ENCODE measurements at places on chromosomes 3 and 15.

DNA sequence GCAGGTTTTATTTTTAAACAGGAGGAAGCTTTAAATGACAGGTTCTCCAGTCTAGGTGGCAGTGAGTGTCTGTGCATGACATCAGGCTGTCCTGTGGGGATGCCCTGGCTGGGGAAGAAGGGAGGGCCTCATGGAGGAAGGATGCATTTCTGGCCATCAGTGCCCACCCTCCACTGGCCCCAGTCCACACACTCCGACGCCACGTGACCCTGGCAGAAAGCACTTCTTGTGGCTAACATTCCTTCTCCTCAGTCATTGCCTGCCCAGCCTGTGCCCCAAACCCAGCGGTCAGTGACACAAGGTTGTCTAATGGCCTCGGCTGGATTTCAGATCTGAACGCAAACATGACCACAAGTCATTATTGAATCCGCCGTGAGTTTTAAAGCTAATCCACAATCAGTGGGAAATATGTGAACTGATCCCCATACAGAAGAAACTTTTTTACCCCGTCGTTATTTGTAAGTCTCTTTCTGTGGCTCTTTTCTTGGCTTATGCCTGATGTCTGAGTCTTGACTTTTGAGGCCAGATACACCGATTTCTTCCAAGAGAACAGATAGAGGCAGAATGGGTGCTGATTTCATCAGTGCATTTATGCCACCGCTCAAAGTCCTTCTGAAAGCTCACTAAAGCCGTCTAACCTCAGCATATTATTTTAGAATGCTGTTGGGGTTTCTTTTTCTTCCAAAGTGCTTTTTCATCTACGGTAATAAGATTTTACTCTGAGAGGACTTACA is 17.3 kb upstream of the LRRK1 start:
- no peak for DNase-seq

DNA sequence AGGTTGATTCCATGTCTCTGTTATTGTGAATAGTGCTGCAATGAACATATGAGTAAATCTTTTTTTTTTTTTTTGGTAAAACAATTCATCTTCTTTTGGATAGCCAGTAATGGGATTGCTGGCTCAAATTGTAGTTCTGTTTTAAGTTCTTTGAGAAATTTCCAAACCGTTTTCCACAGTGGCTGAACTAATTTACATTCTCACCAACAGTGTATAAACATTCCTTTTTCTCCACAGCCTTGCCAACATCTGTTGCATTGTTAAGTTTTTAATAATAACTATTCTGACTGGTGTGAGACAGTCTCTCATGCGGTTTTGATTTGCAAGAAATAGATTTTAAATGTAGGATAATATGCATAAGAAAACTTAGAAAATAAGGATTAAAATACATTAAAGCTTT is 279.0 kb upstream of the EPHA3 start:
- DNase-seq: peak; percentile 36

DNA sequence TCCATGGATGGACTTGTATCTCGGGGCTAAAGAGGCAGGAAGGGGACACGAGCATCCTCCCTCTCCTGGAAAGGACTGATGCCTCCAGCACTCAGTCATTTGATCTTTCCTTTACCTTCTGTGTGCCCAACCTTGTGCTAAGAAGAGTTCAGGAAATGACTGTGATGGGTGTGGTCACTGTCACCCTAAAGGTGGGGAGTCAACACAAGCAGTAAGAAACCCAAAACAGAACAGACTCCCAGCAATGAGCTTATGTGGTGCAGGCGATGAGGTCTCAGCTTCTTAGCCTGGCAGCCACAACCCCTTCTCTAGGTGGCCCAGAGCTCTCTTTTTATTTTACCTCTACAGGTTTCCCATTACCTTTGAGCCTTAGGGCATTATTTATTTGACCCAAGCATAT is 3.8 kb downstream of the MPI start:
- no peak for DNase-seq

DNA sequence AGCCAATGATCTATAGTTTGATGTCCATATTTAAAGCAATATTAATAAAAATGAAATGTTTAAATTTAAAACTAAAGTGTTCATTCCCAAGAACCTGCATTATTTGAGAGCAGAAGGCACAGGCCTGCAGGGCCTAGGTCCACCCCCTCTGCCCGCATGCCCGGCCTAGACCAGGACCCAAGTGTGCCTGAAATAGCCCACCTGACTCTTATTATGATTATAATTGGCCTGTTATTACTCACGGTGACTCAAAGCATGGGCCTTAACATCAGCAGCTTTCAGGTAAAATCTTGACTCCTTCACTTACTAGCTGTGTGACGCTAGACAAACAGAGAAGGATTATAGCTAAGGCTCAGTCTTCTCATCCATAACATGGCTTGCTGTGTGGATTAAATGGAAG is 128.8 kb downstream of the PLCL2 start:
- DNase-seq: no peak

GRCh38 chr3:32089476-32089875 is 16.9 kb upstream of the GPD1L start:
- no peak for DNase-seq

- DNase-seq: no peak
Observed at GRCh38 chr15:29324746-29325145, 55.1 kb upstream of the NSMCE3 start.

GRCh38 chr15:50098545-50098944 is 20.5 kb downstream of the ATP8B4 start:
- DNase-seq: no peak

GRCh38 chr15:47870300-47870955 is 153.1 kb downstream of the SEMA6D start:
- no peak for DNase-seq

- DNase-seq: no peak
Observed at GRCh38 chr15:67738056-67738455, 87.3 kb upstream of the SKOR1 start.

- DNase-seq: no peak
Observed at GRCh38 chr15:87031540-87032230, 952.0 kb downstream of the AGBL1 start.

GRCh38 chr3:154389861-154390260 is 40.1 kb downstream of the GPR149 start:
- DNase-seq: no peak

DNA sequence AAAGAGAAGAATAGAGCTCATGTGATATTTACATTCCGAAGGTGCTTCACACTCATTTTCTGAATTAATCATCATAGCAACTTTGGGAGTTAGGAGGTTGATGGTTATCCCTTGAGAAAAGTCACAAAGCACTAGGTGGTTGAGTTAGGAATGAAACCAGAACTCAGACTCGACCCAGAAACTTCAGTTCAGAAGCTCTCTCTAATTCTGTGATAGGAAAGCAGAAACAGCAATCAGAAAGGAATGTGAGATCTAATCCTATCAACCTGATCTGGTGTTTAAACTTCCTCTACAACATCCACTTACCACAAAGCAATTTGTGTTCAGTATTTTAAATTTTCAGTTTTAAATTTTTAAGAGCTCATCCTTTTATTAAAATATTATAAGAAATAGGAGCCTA is 211.2 kb downstream of the CNTN3 start:
- no peak for DNase-seq

DNA sequence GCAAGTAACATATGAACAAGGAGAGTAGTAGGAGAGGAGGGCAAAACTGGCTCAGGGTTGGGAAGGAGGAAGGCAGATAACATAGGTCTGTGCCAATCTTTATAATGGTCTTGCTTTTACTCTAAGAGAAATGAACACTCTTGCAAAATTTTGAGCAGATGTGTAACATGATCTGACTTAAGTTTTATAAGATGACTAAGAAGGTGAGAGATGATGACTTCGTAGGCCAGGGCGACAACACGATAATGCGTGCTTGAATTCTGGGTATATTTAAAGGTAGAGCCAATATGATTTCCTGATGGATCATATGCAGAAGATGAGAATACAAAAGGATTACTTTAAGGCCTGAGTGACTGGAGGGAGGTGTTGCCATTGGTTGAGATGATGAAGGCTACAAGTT is 265.4 kb upstream of the KCNMB2 start:
- no peak for DNase-seq

Measured in stomach (tissue), 19 donors.